ENCODE measurements at places on chromosomes 5 and 9.

DNA sequence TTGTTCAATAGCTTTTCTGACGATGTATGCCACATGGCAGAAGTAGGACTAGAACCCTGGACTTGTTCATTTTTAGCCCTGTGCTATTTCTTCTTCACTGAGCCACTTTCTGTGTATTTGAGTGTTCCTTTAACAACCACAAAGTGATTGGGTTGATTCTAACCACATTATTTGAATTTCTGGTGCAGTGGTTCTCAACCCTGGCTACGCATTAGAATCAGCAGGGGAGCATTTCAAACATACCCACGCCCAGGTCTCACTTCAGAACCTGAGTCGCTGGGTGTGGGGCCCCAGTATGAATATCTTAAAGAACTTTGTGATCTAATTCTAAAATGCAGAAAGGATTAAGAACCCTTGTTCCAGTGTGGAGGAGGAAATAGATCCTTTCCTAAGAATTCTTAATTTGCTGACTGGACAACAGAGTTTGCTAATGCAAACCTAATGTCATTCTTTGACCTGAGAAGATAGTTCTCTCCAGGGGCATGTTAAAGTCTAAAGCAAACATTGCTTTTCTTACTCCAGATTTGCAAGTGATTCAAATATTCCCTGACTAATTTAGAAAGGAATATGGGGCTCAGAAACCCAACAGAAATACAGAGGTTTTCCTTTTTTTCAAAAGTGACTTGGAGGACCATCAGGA, 75.4 kb upstream of the GDNF start:
- no peak for DNase-seq

- peak; percentile 43 for DNase-seq
Measured at GRCh38 chr9:75903785-75904360, 13.4 kb downstream of the PCSK5 start.

DNA sequence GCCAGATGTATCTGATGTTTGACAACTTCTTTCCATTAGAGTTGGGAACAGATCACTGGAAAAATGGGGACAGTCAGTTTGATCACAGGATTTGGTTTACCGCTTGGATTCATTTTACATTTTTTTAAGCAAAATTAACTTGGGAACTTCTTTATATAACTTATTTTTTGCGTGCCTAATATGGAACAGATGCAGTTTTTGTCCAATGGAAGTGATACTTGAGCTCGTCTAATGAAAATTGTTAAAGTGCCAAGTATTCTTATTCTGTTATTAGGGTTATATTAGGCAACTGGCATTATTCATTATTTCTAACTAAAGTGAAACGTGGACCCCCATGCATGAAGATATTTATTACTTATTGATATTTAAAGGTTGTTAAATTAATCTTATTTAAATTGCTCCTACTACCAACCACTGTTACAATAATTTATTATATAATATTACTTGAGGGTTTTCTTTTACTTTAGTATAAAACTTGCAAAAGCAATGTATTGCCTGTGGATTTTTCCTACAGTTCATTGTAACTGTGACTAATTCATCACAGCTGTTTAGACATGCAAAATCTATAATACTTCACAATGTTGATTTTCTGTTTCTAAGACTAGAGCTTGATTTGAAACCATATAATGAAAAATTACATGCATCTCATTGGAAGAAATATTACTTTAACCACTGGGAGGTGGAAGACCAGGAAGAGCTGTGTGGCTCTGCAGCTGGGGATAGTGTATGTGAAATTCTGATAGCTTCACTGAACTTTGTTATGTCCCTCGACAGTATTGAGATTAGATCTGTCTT, 787.3 kb upstream of the WWC1 start:
- DNase-seq: no peak

- DNase-seq: no peak
Measured at GRCh38 chr5:154483654-154484392, 5.8 kb upstream of the HAND1 start.

DNA sequence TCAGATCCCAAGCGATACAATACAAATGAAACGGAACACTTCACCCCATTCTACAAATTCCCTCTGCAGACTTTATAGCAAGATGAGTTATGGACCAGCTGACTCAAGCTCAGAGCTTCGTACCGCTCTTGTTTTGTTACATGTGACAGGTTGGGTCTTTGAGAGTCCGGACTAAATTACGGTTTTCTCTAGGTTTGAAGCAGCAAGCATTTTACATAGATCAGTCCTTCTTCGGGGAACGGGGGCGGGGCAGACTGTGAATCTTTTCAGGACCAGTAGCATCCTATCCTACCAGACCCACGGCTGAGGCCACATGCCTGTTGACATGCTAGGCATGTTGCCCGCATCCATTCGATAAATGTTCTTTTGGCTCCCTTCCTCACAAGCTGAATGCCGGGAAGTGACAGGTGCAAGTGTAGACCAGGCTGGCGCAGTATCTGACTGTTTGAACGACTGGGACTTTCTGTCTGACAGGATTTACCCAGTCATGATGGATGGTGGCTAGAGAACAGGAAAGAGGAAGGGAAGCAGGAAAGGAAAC, 811.0 kb upstream of the GRAMD2B start:
- DNase-seq: no peak

DNA sequence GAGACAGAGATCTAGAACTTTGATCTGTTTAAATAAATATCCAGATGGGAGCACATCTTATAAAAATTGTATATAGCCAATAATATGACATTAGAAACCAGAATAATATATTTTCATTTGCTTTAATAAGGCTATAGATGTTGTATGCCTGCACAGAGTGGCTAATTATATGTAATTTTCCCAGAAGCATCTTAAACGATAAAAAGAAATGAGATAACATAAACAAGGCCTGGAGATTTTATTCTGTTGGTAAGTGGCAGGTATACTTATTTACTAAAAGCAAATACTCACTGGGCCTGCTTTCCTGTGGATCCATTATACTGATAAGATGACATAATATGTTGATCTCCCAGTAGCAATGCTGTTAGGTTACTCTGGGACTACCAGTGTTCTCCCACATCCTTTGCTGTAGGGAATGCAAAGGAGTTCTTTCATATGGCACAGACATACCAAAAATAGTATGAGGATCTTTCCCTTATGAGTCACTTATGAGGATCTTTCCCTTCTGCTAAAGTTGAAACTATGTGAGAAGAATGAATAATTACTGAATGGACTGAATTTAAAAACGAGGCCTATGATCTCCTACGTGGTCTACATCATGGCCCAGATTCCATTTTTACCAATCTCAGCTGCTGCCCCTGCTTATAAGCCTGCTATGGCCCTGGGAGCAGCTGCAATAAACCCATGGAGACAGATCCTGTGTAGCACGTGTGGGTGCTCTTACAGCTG, 112.1 kb downstream of the NUDT12 start:
- DNase-seq: no peak

Measured in activated CD4-positive, alpha-beta T cell treated with anti-CD3 and anti-CD28 coated beads for 48 hours (primary cell).